Stimulated activated CD4-positive, alpha-beta T cell treated with anti-CD3 and anti-CD28 coated beads, Interleukin-15, amount 100 ng/mL, for 1 hour (primary cell): ENCODE measurements at places on chromosomes 3 and 15.
A peak's percentile ranks its signal among the peaks of the same experiment; 100 is the strongest.

DNA sequence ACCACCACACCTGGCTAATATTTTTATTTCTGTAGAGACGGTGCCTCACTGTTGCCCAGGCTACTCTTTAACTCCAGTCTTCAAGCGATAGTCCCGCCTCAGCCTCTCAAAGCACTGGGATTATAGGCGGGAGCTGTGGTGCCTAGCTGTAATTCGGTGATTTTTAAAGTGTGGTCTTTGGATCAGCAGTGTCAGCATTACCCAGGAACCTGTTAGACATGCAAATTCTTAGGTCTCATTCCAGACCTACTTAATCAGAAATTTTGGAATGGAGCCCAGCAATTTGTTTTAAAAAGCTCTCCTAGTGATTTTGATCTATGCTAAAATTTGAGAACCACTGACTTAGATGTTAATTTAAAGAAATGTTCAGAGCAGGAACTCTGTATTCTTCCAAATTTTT lies 51.9 kb downstream of the GOLM2 start:
- DNase-seq, result no peak

DNA sequence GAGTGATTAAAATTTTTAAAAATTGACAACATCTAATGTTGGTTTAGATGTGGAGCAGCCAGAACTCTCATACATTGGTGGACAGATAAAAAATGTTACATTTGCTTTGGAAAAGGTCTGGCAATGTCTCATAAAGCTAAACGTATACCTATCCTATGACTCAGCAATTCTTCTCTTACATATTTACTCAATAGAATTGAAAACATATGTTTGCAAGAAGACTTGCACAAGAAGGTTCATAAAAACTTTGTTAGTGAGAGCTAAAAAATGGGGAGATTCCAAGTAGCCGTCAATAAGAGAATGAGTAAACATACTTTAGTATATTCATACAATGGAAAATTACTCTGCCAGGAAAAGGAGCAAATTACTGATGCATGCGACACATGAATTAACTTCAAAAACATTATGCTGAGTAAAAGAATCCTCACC lies 30.0 kb downstream of the MASP1 start:
- no peak for DNase-seq

DNA sequence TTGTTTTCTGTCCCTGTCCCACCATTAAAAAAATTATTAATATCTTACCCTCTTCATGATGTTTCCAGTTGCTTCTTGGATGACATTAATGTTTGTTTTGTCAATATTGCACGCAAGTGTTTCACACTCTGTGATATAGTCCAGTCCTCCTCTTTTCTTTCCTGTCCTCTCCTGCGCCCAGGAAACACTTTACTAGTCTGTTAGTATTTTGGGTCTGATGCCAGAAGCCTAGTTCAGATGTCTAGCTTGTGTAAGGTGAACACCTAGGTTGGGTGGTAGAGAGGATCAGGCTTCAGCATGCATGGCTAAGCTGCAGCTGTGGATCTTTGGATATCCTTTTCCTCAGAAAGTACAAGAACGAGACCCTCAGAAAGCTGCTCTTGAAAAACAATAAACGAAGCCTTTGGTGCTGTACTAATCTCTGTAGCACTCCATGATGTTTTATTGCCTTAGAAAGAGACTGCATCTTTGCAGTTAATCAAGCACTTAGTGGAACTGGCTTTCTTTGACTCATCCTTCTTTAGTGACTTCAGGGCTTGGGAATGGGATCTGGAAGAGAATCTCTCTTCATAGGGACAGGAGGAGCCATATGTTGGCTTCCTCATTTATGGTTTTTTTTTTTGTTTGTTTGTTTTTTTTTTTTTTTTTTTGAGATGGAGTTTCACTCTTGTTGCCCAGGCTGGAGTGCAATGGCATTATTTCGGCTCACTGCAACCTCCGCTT lies 253.4 kb downstream of the LPP start:
- DNase-seq, result no peak

GRCh38 chr3:159739166-159739565 lies 249.5 kb upstream of the IL12A start:
- no peak for DNase-seq

GRCh38 chr15:85089929-85090597 lies 108.4 kb downstream of the PDE8A start:
- no peak for DNase-seq

DNA sequence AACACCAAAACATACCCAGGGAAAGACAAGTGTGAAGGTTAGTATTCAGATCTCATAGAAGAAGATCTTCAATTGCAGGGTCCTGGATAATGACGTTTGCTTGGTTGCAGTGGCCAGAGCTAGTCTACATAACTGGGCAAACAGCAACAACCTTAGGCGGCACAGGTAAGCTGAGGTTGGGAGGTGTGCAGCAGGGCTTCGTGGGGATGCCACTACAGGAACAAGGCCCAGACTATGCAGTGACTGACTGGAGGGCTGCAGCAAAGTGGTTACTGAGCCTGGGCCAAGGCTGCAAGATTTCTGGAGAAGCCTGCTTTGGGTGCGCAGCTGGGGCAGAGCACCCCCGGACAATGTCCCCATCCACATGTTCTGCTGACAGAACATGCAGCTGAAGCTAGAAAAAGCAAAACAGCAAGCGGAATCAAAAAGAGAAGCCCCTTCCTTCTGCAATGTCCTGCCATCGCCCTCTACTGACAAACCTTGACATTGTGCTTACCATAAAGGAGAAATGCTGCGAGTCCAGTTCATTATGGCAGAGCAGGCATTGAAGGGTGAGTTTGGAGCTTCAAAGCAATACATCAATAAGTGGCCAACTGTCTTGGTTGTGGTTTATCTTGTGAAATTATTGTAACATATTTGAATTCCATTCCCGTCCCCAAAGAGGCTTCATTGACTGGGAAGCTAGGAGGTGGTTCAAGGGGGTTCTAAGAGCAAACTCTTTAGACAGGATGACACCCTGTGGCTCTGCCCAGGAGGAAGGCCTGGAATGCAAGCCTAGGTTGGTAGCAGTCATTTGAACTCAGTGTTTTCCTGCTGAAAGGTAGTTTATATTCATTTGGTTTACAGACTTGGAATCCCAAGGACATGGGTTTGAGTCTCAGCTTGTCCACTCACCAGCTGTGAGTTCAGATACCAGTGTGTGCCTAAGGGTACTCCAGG lies 217.0 kb downstream of the PDCD6IP start:
- DNase-seq, result no peak

- no peak for DNase-seq
Measured at GRCh38 chr15:92132982-92133755, 260.5 kb upstream of the ST8SIA2 start.

GRCh38 chr15:77525400-77525811 lies 104.7 kb downstream of the HMG20A start:
- no peak for DNase-seq

DNA sequence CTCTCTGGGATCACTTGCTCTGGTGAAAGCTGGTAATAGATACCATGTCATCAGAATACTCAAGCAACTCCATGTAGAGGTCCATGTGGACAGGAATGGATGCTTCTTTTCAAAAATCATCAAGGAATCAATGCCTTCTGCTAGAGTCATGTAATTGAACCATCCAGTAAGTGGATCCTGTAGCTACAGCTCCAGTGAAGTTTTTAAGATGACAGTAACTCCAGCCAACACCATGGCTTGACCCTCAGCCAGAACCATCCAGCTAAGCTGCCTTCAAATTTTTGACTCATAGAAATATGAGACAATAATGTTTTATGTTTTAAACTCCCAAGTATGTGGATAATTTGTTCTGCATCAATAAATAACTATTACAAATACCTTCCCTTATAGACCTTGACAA lies 923.7 kb downstream of the EPHA3 start:
- DNase-seq, result no peak

DNA sequence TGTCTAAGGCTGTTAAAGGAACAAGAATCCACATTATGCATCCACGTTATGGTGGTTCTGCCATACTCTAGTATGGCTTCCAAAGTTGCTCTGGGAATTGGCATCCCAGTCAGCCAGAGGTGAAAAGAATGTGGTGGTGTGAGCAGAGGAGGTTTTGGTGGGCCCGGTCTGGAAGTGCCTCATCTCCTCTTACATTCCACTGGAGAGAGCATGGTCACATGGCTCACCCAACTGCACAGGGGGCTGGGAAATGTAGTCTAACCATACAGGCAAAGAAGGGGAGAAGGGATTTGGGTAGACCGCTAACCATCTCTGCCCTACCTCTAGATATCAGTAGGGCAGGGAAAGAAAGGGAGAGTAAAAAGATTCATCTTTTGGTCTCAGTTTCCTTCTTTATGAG lies 3.2 kb upstream of the HEG1 start:
- no peak for DNase-seq

DNA sequence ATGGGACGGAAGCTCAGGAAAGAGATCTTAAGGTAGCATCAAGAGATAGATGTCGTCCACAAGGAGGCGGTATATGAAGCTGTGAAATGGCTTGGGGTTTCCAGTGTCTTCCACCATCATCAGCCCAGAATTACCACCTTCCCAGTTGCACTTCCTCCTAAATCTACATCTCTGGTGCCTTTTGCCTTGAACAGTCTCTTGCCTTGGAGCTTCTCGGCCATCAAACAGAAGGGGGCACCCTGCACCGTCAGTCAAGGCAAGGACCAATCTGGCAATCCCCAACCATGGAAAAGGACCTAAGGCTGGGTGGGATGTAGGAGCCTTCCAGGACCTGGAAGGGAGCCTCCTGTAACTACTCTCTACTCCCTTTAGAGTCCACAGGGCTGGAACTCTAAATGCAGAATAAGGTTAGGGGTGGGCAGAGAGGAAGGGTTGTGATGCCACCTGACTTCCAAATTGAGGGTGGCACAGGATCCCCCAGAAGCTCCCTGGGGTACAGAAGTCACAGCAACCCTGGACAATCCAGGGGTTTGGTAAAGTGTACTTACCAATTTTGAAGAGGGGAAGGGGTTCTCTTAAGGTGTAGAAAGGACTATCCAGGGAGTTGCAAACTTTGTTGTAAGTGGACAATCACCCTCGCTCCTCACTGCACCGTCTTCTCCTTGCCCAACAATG lies 1.0 kb upstream of the RYR3 start:
- no peak for DNase-seq

GRCh38 chr3:39990532-39990931 lies 181.1 kb downstream of the MYRIP start:
- DNase-seq, result no peak

GRCh38 chr3:172271386-172271976 lies 176.8 kb downstream of the GHSR start:
- DNase-seq, result no peak

DNA sequence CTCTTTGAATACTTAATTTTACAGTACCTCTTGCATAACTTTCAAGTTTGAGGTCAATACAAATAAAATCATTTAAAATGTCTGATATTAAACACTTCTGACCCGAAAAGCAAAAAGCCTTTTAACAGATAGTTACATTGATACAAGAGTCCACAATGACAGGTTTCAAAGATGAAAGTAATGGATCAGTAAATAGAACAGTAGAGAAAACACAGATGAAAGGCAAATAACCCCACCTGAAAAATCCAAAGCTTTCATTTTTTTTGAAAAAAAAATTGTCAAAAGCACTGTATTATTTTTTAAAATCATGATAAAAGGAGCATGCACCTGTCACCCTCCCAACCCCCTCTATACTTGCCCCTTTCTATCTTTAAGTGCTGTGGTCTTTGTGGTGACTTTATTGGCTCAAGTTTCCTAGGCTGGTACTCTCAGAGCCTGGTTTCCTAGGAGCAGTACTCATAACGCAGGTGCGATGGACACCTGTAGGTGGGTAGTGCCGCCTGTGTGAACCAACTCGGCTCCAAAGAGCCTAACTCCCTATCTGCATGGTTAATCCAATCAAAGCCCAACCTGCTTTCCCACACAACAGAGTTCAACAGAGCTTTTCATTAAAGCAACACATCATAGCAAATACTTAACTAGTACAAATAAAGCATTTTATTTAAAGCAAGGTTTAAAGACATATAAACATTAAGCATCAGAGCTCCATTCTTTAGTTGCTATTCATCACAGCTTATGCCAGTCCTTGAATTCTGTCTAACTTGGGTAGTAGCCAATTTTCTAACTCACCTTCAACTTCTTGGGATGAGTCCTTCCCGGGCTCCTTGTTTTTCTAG lies 32.2 kb downstream of the LIPC start:
- DNase-seq, result no peak

DNA sequence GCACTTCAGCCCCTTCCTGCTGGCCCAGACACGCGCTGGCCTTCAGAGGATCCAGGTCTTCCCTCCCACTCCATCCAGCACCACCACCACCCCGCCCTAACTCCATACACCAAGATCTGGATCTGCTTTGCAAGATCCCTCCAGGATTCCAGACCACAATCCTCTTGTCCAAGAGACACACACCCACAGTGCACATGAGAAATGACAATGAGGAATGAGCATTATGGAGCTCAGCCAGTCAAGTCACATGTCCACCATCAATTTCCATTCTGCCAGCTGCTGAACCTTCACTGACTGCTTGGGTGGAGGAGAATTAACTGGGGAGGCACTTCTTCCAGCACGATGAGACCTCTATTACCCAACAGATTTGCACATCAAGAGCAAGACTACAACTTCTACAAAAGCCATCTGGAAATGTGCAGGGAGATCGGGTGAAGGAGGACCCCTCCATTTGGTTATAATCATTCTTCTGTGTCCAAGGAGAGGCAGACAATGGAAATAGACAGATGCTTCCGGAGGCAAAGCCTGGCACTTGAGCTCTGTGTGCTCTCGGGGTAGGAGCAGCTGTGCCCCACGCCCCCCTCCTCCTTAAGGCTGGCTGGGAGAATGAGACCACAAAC lies 12.3 kb upstream of the SPATA12 start:
- DNase-seq, result no peak

GRCh38 chr3:150739877-150740645 lies 22.9 kb downstream of the SIAH2 start:
- no peak for DNase-seq

- peak; percentile 29 for DNase-seq
Measured at GRCh38 chr15:76147906-76148570, 88.3 kb downstream of the TMEM266 start.
